ENCODE measurements at places on chromosomes 7 and 10.

GRCh38 chr10:48455392-48456151 is 149.1 kb downstream of the MAPK8 start:
- no peak for DNase-seq

- peak; percentile 33 for DNase-seq
Observed at GRCh38 chr10:103968441-103969391, 1.8 kb downstream of the SLK start.

GRCh38 chr7:102469972-102470825 is 5.4 kb downstream of the LRWD1 start:
- no peak for DNase-seq

- no peak for DNase-seq
Observed at GRCh38 chr10:32943395-32943794, 14.6 kb downstream of the ITGB1 start.

GRCh38 chr10:72001033-72001395 is 36.8 kb downstream of the CHST3 start:
- DNase-seq, result no peak

DNA sequence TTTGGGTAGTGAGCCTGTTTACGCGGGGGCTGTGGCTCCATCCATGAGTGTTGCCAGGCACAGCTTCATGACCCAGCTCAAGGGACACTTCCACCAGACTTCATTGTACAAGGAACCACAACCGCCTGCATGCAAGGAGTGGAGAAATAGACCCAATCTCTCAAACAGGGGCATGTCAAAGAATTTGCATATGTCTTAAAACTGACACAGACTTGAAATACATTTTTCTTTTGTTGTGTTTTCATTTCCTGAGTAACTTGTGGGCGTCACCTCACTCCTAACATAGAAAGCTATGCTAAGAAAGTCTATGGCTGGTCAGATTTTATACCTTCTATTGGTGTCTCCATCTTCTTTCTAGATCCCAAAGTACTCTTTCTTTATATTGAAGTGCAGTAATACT is 266.2 kb upstream of the RNF32 start:
- no peak for DNase-seq

DNA sequence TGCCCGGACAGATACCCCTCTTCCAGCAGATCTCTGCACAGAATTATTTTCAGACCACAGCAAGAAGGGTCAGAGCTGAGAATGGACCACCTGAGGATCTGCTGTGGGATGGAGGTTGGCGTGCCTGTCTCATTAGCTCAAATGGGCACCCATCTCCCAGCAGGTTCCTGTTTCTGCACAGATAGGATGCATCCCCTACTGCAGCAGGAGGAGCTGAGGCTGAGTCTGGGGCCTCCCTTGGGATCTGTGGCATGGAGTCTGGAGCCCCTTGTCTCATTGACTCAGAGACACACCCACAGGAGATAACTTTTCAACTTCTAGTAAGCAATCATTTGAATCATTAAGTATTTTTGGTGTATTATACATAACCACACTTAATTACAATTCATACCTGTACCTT is 212.7 kb downstream of the ADK start:
- no peak for DNase-seq

DNA sequence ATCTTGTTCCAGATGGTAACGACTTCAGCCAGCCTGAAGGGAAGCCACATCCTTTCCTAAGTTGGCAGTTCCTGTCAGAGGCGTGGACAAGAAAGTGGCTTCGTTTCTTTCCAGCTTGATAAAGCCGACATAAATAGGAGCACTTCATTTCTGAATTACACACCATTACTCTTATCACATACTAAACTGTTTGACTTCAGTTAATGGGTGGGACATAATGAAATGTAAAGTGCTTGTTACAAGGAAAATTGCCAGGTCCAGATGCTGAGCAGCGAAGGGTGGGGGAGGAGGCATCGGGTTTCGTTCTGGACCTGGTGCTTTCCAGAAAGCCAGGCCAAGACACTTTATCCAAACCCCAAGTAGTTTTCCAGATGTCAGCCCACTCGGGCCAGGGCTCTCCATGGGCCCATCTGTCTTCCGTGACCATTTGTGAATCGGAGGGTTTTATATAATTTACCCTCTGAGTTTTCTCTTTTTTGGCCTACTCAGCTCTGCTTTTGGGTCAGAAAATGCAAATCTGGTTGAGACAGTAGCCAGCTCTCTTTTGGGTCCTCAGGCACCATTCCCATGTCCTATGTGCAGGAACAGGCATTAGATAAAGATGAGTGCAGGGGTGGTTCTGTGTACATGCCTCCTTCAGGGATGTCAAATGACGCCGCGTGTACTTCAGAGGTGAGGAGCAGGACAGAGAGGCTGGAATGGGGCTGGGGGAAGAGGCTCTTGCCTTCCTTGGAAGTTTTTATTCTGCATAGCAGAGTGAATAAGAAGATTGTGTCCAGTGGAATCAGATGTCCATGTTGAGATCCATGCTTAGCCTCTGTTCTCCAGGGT is 90.2 kb downstream of the TACC2 start:
- DNase-seq, result no peak

DNA sequence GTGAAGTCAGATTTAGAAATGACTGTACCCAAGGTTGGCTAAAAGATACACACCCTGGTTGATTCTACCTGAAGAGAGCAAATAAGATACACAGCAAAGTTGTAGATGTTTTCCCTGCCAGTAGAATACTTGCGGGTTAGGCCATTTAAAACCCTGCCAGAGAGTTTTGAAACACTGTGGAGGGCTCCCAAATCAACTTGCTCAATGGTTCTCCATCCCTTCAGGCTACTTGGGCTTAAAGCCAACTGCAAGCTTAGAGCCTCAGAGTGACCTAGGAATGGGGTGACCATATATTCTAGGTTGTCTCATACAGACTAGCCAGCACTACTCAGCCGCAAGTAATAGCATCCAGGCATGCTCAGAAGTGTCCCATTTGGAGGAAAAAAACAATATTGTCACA is 10.0 kb downstream of the CAV1 start:
- DNase-seq, result peak; percentile 55

DNA sequence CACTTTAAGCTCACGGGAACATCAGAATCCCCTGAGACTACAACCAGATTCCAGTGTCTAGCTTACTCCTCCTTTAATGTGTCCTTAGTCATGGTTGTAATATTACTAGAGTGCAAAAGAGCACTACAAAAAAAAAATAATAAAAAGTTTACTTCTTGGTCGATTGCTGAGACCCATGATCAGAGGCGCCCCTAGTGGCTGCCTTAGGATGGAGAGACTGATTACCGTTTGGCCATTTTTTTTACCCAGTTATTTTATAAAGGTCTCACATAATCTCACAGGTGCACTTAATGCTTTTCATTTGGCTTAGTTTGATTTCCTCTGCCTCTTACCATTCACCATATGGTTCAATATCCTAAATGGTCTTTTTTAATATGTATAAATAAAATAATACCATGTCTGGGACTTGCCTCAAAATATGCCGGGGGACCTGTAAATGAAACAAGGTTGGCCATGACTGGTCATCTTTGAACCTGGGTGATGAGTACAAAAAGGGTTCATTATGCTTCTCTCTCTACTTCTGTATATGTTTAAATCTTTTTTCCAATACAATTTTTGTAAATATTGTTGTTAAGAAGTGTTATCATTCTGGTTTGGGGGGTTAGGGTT is 331.5 kb upstream of the NFE2L3 start:
- DNase-seq, result peak; percentile 16

- DNase-seq, result no peak
Observed at GRCh38 chr7:53292341-53292740, 256.9 kb downstream of the POM121L12 start.

DNA sequence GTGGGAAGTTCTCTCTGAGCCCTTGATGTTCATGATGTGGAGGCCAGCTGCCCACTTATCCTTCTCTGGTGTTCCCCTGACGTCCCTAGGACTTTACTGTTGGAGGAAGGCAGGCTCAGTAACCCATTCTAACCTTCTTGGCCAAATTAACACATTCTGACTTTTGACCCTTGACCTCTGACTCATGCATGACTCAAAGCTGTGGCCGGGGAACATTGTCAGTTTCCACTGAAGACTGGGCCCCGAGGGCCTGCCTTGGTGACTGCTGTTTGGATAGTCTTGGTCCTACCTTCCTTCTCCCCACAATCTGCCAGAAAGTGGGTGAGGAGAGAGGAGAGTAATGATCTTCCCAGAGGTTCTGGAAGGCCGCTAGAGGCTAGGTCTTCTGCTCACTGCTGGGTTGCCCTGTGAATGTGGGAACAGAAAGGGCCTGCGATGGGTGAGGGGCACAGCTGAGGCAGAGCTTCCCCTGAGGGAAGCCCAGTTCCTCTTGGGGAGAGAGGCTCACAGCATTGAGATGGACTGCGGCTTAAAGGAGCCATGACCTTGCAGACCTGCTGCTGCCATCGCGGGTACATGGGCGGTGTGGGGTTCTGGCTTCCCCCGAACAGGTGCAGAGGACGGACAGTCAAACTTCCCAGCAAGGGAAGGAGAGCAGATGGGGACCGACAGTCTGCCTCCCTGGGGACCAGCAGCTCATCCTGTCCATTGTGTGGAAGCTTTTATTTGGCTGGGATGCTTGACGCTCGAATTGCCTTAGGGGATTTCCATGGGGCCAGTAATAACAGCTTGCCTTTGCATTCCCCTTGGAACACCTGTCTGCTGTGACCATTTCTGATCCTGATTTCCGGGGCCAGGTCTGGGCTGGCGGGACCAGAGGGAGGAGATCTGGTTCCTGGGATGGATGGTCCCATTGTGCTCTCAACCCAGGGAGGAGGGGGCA is 43.8 kb downstream of the ADAMTS14 start:
- peak; percentile 44 for DNase-seq

DNA sequence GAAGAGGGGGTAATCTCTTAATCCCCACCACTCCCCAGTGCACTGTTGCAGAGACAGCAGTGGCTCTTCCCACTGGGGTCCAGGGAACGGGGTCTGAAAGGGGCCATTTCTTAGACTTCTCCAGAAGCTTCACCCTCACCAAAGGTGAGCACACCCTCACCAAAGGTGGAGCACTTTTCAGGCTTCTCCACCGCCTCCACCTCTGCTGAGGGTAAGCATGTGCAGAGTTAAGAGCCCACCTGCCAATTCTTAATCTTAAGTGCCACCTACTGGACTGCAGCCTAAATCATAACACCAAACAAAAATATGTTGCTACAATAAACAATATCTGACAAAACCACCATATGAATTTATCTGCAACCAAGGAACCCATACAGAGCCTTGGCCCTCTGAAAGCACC is 27.0 kb downstream of the SNX13 start:
- DNase-seq, result no peak

DNA sequence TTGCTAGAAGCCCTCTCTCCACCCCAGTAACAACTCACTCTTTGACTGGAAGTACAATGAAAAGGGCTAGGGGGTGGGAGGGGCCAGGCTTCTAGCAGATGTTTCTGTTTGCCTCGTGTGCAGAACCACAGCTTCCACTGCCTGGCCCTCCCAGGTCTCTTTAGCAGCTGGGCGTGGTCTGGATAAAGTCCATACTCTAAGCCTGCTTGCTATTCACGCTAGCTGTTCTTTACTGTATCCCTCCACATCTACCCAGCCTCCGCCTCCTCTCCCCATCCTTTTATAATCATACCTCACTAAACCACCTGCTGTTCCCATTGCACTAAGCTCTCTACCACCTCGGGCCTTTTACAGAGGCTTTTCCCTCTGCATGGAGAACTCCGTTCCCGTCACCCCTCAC is 288.8 kb downstream of the CAMK1D start:
- DNase-seq, result peak; percentile 17

DNA sequence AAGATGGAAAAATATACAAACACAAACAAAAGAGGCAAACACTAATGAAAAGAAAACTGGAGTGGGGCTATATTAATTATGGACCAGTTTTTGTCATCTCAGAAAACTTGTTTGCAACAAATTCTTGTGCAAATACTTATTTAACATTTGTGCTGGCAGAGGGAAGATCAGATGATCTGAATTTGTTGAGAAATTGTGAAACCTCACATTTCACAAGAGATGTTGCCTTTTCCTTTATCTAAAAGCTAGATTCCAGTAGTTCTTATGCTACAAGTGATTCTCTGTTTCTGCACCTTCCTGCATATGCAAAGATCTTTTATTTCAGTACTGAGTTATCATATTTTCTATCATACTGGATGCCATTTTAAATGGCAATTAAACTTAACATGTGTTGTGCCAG is 320.7 kb downstream of the SUGCT start:
- DNase-seq, result peak; percentile 78

DNA sequence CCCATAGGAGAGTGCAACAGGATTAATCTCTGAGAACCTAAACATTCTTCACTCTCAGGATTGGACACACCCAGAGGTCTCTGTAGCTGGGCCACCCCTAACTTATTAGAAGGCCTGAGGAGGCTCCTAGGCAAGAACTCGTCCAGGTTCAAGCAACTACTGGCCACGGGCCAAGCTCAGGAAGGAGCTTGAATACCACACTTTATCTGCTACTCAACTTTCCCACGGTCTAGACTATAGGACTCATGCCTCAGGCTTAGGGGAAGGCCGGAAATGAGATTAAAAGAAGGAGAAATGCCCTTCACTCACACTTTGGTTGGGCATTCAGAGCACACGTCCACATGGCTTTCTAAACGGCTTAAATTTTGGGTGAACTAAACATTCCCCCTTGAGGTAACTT is 142.8 kb upstream of the PHYHIPL start:
- DNase-seq, result peak; percentile 27

DNA sequence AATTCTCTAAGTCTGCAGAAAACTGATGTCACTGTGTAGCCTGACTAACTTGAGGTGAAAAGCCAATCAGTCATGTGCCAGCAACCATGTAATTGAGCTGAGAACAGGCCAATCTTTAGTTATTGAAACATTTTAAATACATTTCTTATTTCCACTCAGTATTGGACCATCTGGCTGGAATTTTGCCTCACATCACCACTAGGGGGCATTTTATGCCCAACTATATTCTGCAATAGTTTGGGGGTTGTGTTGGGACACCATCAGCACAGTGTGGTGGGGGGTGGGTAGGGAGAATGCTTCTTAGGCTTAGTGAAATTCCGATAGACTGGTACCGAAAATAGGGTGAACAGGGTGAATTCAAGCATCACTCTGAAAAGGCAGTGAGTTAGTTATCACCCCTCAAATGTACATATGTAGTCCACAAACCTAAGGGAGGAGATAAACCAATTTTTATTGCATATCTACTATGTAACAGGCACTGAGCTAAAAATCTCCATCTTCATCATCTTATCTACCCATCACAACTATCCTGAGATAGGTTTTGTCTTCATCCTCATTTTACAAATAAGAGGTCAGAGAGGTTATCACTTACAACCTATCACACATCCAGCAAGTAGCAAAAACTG is 17.8 kb downstream of the NPSR1 start:
- DNase-seq, result no peak

DNA sequence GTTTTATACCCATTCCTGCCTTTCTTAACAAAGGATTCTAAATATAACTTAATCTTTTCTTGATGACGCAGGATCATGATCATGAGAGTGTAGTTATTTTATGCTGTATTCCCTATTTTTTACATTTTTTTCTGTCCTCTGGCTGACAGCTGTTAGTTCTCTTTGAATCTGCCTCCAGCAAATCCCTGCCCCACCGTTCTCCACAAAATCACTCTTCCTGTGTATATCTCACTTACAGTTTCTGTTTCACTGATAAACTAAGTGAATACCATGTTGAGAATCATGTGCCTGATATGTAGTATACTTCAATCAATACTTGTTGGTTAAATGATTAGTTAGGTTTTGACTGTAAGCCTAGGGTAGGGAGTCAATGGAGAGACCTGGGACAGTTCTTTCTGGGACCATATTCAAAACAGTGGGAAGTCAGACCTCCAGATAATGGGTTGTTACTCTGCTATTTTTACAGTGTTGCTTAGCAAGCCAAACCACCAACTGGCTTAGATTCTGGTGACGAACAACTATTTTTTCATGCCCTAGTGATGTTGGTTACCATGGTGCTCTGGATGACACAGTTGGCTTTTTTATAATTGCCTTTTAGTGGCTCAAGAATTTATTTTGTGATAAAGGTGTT is 12.8 kb downstream of the CNNM1 start:
- DNase-seq, result no peak

GRCh38 chr7:140640727-140641523 is at the start of gene DENND2A:
Gene DENND2A (minus strand): TSS chr7:140640813. CDS start chr7:140602397, 38,416 bp downstream.
- DNase-seq, result peak; percentile 39

Data from iris pigment epithelial cell (primary cell).